ENCODE measurements at places on chromosomes 5 and 9.

- DNase-seq = no peak
Measured at GRCh38 chr5:89036166-89036565, 153.2 kb upstream of the MEF2C start.

DNA sequence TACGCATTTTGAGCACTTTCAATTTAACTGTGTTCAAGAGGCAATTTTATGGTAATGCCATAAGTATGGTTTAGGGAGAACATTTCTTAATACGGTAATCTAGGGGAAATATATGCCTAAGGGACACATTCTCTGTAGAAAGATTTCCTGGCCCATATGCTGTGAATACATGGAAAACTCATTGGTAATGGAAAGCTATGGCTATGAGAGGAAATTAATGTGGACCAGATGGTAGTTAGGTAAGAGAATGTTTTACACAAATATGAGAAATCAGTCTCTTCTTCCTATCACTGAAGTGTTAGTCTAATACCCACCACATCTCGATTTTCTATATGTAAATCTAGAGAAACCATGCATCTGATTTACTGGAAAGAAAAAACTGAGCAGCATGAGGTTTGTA, 105.0 kb downstream of the SEMA6A start:
- DNase-seq = no peak

GRCh38 chr5:149954798-149955197, 5.8 kb upstream of the SLC26A2 start:
- no peak for DNase-seq

DNA sequence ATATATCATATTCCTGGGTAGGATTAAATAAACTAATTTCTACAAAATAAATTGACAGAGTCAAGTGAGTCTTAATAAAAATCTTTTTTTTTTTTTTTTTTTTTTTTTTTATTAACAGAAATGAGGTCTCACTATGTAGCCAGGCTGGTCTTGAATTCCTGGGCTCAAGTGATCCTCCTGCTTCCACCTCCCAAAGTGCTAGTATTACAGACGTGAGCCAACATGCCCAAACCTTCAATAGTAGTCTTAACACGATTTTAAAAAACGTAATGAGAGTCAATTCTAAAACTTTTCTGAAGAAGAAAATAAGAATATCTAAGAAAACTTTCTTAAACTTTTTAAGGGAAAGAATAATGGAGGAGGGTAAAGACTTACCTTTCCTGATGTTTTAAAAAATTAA, 84.2 kb downstream of the YIPF5 start:
- no peak for DNase-seq

DNA sequence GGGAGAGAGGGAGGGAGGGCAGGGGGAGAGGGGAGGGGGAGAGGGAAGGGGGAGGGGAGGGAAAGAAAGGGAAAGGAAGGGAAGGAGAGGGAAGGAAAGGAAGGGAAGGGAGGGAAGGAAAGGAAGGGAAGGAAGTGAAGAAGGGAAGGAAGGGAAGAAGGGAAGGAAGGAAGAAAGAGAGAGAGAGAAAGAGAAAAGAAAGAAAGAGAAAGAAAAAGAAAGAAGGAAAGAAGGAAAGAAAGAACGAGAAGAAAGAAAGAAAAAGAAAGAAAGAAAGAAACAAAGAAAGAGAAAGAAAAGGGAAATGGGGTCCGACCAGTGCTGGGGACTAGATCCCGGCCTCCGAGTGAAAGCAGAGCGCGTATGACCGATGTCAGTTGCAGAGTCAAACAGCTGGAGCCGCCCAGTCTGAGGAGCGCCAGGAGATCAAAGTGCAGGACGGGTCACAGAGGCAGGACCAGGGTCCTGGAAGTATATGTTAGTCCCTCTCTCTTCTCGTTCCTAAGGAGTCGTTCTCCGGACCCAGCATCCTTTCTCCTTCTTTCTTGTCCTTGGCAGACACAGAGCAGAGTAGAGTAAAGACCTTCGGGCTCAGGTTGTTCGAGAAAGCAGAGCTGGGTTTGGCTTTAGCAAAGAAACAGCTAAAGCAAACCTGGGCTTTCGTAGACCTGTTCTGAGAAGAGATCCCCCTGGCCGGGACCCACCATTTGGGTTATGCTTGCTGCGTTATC, 305.4 kb upstream of the MSX2 start:
- DNase-seq = no peak

Measured in fibroblast of skin of left quadriceps (primary cell).